GM12891 (cell line): ENCODE measurements at places on chromosomes 1 and 21.

- DNase-seq, result no peak
Measured at GRCh38 chr1:80251171-80251570, 1244.6 kb upstream of the ADGRL4 start.

DNA sequence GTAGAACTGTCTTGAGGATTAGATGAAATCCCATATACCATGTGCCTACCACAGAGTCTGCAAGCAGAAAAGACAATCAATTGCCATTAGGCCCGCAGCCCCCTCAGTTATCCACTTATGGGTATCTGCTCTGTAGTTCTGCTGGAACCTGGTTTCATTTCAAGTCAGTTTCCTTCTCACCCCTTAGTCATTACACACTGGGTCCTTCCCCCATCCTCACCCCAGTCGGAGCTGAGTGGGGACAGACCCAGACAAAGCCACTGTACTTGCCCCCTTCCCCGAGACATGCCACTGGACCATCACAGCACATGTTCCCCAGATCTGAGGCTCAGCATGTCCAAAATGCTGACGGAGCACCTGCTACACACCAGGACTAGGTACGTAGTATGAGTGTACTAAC, 21.2 kb downstream of the PGLYRP3 start:
- DNase-seq, result no peak

GRCh38 chr1:162003061-162003829, 20.4 kb downstream of the OLFML2B start:
- no peak for DNase-seq

DNA sequence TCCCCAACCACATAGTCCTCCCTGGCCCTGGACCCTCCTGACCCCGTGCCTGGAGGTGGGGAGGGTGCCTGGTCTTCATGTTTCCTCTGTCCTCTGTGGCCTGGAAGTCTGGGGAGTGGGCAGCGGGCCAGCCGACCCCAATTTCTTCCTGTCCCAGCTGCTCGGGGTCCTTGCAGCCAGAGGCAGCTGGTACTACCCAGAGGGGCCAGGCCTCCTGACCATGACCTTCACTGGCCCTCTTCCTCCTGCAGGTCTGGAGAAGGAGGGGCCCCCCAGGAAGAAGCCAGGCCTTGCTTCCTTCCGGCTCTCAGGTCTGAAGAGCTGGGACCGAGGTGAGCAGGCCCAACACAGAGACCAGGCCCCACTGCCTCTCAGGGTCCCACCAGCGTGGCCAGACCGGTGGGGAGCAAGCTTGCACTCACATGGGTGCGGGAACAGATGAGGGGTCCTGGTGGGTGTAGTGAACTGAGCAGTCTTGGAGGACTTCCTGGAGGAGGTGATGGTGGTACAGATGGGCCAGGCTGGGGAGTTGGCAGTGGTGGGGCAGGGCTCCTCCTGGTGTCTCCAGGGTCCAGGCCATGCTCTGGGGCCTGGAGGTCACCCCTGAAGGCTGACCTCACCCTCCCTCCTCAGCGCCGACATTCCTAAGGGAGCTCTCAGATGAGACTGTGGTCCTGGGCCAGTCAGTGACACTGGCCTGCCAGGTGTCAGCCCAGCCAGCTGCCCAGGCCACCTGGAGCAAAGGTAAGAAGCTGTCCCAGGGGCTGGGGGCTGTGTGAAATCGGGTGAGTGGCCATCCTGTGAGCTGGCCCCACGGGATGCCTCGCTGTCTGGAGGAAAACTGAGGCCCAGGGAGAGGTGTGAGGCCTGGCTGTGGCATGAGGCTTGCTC, 32.7 kb downstream of the TRIM11 start:
- DNase-seq, result no peak

DNA sequence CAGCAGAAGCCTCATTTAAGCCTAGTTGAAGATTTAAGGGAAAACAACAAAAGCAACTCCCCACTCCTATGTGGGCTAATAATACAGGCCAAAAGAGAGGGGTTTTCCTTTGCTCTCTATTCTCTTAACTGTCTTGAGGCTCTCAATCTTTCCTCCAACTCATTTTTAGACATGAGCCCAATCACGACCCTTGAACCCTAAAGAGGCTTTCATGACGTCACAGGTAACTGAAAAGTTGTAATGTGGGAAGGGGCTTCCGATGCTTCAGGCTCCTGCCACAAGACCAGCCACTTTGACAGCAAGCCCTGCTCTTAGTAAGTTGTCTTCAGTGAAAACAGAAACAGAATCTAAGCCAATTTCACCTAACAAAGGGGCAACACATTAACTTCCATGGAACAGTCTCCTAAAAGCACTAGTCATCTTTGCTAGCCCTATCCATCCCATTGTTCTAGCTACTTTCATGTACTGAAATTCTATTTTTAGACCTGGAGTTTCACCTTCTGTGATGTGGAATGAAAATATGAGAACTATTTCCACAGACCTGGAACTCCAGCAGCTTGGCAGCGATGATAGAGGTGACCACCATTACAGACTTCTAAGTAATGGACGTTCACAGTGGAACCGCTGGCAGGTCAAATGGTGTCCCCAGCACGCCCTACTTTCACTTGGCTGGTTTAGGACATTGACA, 36.3 kb downstream of the GPR161 start:
- DNase-seq, result no peak

DNA sequence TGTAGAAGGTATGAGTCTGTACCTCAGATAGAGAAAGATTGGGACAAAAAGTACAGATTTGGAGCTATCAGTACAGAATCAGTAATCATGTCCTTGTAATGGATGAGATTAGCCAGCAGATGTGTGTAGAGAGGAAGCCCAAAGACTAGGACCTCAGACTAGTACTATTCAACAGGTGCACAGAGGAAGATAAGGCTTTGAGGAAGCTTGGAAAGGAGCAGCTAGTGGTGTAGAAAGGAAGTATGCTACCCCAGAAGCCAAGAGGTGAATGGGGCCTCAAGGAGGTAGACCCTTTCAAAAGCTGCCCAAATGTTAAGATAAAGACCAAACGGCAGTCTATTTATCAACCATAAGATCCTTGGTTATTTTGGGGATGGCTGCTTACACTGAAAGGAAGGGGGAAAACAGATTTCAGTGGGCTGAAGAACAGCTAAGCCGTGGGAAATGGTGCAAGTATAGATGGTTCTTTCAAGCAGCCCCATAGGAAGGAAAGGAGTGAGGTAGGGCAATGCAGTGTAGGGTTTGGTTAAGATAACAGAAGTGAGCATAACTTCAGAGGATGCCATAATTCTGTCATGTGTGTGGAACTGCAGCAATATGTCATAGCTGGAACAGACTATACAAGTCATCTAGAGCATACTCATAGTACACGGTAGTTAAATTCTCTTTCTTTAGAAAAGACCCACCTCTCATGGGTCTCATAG, 221.7 kb downstream of the HHIPL2 start:
- DNase-seq, result no peak

DNA sequence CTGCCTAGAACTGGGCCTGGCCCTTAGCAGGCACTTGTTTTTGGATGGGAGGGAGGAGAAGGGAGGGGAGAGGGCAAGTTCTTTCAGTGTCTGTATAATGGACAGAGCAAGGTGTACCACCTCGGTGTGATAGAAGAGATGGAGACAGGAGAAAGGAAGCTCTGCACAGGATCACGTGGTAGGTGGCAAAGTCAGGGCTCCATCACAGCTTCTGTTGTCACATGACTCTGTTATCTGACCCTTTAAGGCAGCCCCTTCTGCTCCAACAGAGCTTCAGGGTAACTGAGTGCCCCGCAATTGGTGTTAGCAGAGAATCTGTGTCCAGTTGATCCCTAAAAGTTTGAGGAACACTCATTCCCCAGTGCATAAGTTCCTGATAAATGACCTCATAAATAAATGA, 16.5 kb upstream of the ETS2 start:
- no peak for DNase-seq

GRCh38 chr1:227815468-227816409, at the start of gene PRSS38:
TSS of gene PRSS38 (plus strand) at chr1:227815675. CDS start at chr1:227815717, 42 bp downstream.
- DNase-seq, result no peak

GRCh38 chr1:162303004-162303344, 73.7 kb downstream of the SPATA46 start:
- DNase-seq, result no peak

DNA sequence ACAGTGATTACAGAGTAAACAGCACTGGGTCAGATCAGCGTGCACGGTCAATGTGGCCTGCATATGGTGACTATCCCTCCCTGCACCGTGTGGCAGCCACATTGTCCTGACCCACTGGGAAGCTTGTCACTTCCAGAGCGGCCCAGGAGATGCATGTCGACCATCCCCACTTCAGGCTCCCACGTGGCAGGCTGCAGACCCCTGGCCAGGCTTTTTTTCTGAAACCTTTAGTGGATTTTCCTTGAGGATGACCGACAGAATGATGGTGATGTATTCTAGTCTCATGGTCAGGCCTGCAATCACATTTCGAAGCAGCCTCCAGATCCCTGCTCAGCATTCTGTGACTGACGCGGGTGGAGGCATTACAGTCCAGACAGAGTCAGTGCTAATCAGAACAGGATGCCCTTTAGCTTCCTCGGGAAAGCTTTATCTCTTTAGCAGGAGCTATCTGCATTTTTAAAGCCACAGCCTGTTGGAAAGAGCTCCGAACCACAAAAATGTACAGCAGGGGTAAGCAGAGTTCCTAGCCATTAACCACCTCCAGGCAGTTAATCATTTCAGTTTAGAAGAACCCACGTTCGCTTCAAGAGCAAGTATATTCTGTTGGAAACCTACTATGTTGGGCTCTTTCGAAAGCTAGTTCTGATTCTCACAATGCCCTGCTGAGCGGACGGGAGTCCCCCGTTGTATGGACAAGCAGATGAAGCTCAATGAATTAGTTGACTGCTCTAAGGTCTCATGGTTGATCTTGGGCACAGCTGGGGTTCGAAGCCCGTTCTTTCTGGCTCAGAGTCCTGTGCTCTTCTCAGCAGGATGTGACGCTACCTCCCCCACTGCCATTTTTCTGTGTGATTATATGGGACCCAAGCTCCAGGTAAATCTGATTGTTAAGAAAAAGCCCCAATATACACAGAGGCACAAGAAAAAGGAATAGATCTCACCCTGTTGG, 56.5 kb downstream of the IRF2BP2 start:
- DNase-seq, result no peak

- no peak for DNase-seq
Measured at GRCh38 chr21:45330075-45330781, 42.5 kb upstream of the POFUT2 start.

- no peak for DNase-seq
Measured at GRCh38 chr1:225897595-225898514, 8.9 kb upstream of the LEFTY1 start.

DNA sequence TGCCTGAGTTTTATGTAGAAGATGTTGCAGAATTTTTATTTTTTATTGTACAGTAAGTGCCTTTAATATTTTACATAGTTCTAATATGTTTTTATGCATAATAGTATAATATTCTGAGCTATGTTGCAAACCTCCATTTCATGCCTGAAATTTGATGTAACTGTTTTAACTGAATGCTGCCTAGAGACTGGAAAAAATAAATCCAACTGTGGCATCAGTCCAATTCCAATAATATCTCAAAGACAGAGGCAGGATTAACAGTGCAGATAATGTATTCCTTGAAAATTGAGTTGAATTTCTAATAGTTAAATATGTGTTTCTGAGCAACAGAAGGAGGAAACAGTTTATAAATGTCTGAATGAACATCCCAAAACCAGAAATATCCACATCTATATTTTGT, 61.1 kb upstream of the KIF1B start:
- no peak for DNase-seq

DNA sequence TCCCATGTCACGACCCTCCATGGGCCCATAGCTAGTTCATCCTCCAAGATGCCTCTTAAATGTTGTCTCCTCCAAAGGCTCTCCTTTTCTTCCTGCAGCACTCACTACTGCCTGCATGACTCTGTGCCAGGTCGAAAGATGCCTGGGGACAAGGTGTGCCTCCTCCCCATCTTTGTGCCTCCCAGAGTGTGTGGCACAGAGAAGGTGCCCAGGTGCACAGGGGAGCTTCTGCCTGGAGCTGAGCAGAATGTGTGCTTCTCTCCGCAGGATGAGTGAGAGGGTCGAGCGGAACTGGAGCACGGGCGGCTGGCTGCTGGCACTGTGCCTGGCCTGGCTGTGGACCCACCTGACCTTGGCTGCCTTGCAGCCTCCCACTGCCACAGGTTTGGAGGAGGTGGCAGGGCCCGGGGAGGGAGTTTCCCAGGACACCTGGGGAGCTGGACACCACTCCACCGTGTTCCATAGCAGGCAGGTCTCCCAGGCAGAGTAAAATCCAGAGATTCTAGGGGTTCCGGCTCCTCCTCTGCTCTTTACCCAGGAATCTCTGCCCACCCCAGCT, 6.9 kb upstream of the PPM1J start:
- no peak for DNase-seq

GRCh38 chr1:46536527-46536926, 14.9 kb downstream of the KNCN start:
- no peak for DNase-seq

DNA sequence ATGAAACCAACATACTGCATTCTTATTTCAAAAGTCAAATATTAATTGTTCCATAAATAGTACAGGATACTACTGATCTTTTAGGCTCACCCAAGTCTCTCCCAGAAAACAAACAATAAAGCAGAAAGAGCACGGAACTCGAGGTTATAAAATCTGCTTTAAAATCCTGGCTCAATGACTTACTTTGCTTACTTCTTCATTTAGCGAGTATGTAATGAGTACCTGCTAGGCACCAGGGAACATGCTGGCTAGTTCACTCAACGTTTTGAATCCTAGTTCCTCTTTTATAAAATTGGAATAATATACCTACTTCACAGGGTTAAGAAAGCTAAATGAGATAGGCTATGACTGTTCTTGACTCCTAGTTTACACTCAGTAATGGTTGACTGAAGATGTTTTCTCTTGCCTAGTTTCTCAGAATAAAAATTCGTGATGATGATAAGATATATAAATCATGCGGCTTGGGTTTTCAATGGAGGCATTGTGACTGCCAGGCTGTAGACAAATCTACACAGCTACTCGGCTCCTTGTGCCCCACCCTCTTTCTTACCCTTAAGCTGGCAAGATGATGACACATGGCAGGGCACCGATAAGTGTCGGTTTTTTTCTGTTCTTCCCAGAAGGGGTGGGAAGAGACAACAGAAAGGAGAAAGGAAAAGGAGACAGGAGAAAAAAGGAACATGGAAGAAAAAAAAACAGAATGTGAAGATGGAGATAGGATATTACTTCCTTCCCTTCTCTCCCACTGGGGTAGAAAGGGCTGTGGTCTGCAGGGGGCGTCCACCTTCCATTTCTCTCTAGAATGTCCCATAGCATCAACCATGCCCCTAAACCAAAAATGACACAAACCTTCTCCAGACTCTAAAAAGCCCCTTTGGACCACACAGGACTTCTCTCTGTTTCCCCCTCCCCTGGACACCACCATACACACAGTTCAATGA, 507.1 kb downstream of the SMYD3 start:
- peak; percentile 19 for DNase-seq

DNA sequence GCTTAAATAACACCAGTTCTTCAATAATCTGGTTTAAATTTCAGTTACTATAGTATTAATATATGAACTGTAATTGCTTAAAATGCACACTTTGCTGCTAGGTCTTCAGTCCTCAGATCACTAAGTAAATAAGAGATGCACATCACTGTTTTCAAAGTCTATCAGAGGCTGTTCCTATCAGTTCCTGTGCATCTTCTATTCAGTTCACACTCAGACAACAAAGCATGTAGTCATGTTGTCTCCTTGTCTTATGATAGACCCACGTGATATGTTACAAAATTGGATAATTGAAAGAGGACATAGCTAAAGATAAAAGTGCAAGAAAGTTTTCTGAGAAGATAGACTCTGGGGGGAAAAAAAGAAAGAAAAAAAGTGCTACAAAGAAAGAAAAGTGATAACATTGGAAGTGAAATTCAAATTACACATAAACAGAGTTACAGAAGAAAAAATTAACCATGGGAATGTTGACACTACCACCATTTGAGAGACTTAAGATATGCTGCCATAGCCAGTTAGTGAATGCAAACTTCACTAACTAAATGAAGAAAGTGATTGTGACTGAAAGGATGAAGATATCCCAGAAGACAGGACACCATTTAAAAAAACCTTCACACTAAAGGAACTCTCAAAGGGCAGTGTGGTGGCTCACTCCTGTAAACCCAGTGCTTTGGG, 33.9 kb upstream of the TSNAX start:
- no peak for DNase-seq
